Fibroblast of the aortic adventitia (primary cell): ENCODE measurements at places on chromosomes 2 and 18. TPM values are rescaled to one million over a fixed set of nuclear protein-coding genes. Genes with fewer than 3 reads are reported as not detected.

DNA sequence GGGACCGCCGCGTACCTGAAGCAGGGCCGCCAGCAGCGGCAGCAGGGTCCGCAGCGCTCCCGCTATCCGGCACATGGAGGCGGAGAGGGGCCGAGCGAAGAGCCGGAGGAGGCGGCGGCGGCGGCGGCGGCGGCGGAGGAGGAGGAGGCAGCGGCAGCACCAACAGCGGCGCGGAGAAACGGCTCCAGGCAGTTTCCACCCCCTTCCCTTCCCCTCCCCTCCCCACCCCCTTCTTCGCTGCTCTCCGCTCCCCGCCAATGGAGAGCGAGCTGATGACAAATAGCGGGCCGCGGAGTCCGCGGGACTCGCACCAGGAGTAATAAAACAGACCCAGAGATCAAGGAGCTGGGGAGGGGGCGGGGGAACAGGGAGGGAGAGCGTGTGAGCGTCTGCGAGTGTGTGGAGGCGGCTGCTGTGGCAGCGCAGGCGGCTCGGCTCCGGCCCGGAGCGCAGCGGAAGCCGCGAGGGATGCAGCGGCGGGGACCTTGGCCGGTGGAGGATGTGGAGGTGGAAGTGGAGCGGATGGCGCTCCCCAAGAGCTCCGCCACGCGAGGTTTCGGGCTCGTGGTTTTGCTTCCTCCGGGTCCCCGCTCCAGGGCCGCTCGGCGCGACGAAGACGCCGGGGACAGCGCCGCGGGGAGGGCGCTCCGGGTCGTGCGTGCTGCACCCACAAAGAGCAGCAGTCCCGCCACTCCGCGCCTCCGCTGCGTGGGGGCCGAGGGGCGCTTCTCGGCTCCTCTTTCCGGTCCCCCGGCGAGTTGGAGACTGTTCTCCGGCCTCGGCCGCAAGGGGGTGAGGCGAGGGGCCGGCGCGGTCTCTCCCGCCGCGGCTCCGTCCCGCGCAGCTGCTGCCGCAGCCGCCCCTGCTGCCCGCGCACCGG, at the start of gene CDH2:
Gene CDH2, minus strand, starts transcription at position 183 of the 880 bp plus-strand sequence. Its CDS starts 108 bp downstream, at position 75.
- DNase-seq = peak; percentile 85

Gene ITGA6
- 4.0 and 29.1 TPM in 2 replicates for total RNA-seq

DNA sequence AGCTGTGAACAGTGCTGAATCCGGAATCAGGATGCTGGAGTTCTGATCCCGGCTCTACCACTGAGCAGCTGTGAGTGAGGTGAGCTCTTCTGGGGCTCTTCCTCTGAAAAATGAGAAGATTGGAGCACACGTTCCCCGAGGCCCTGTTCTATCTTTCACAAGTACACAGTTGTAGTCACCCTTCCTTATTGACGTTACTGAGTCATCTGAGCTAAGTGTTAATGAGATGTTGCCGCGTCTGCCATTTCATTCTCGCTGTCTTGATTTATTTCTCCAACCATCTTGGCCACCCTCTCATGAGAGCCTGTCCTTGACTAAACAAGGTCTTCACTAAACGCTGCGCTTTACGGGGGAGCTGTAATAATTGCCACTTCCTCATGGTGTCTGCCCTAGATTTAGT, 31.9 kb upstream of the EFR3B start:
- DNase-seq = no peak

DNA sequence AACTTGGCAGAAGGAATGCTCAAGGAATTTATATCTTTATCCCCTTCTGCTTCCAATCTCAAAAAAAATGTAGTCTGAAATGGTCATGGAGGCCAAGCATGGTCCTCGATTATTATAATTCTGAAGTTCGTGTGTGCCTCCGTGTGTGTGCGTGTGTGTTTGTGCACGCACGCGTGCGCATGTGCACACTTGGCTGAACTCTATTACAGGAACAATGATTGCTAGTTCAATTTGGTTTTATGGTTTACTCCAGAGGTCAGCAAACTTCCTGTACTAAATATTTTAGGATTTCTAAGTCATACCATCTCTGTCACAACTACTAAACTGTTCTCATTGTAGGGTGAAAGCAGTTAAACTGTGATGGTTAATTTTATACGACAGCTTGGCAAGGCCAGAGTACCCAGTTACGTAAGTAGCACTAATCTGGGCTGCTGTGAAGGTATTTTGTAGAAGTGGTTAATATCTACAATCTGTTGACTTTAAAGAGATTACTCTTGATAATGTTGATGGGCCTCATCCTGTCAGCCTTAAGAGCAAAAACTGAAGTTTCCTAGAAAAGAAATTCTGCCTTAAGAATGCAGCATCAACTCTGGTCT, 5.8 kb upstream of the MARCHF7 start:
- DNase-seq = peak; percentile 14
